ENCODE measurements at places on chromosomes 6 and 20.
A peak's percentile ranks its signal among the peaks of the same experiment; 100 is the strongest.

- DNase-seq = no peak
Observed at GRCh38 chr20:54257071-54257816, 49.4 kb downstream of the PFDN4 start.

DNA sequence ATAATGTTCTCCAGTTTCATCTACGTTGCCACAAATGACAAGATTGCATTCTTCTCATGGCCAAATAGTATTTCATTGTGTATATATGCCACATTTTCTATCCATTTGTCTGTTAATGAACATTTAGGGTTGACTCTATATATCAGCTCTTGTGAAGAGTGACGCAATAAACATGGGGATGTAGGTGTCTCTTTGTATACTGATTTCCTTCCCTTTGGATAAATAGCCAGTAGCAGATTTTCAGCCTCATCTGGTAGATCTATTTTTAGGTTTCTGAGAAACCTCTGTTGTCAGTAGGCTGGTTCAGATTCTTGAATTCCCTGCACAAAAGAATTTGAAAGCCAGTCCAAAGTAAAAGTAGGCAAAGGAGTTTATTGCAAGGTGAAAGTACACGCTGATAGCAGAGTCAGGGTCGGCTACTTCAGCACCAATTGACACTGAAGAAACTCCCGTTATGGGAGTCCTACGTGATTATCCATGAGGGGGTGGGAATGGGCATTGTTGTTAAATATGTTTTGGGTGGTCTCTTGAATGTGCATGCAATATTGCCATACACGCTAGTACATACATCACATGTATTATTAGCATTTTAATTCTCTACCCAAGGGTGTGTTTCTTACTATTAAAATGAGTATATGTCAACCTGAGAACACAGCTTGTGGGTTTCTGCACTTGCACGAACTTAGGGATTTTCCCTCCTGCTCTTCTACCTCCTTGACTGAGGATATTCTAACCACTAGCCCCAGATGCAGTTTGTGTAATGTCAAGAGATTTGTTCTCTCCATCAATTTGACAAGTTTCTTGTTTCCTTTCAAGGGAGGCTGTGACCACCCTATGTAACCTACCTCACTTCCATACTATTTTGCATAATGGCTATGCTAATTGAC is 14.4 kb upstream of the SLC17A2 start:
- no peak for DNase-seq

DNA sequence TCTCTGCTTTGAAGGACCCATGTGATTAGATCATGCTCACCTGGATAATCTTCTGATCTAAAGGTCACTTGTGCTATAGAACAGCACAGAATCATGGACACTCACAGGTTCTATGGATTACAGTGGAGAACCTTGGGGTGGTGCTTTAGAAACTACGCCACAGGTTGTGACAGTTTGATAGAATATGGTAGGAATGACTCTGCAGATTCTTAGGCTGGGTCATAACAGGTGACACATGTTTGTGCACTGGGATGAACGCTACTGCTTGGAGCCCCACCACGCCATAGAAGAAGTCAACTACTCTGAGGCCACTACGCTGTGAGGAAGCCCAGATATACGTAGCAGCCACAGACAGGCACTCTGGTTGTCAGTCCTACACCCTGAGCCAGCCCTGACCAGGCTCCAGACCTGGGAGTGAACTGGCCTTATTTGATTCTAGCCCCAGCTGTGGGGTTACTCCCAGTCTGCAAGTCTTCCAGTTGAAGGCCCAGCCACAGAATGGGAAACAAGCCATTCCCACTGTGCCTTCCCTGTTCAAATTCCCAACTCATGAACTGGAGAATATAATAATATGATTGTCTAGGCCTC is 99.0 kb upstream of the SLC24A3 start:
- DNase-seq = no peak

GRCh38 chr6:3795836-3796718 is 44.6 kb upstream of the PXDC1 start:
- no peak for DNase-seq

GRCh38 chr6:95784869-95785268 is 207.5 kb downstream of the MANEA start:
- no peak for DNase-seq

GRCh38 chr6:41651246-41651961 is 13.1 kb downstream of the MDFI start:
- DNase-seq = no peak

DNA sequence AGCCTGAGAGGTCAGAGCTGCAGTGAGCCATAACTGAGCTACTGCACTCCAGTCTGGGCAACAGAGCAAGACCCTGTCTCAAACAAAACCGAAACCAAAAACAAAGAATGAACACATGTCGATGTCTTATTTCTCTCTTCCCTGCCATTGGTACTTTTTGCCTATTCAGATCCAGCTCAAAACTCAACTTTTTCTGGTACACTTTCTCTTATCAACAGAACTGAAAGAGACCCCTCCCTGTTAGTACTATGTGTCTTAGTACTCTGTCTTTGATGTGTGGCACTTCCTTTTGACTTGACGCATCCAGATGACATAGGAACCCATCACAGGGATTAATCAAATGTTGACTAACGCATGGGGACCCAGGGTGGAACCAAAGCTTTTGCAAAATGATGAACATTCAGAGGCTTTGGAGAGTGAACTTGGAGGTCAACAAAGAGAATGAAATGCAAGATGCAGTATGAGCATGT is 44.8 kb downstream of the AKAP12 start:
- no peak for DNase-seq

DNA sequence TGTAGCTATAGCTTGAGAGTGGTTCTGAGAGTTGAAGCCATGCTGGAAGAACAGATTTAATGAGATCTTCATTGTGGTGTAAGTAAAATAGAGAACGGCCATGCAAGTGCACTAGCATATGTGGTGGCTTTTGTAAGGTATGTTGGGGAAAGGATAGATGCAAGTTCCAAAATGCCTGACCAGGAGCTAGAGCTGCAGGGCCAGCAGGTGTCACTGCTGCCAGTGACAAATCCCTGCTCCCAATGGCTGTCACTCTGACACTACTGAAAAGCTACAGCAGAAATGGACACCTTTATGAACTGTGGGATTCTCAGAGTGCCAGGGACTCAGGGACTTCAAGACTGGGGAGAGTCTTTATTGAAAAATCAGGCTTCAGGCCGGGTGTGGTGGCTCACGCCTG is 23.1 kb upstream of the VIP start:
- no peak for DNase-seq

GRCh38 chr6:111737065-111737521 is 131.4 kb upstream of the TRAF3IP2 start:
- no peak for DNase-seq

- no peak for DNase-seq
Observed at GRCh38 chr20:38829296-38829875, 23.9 kb downstream of the PPP1R16B start.

GRCh38 chr6:144149558-144149893 is 791 bp upstream of the STX11 start:
- no peak for DNase-seq

DNA sequence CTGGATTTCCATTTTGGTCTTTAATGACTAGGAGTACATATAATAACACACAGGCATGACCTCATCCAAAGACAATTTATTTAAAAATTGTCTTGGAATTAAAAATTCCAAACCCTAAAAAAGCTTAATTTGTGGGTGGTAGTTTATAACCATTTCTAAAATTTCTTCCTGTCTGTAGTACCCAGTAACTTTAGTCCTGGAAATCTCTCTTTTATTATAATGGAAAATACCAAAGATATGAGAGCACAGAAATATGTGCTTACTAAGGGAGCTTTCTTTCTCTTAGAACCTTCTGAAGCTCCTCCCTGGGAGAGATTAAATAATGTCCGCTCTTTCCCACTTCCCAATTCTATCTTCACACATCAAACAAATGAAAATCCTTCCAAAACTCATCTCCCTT is 70.5 kb upstream of the PRL start:
- DNase-seq = no peak

DNA sequence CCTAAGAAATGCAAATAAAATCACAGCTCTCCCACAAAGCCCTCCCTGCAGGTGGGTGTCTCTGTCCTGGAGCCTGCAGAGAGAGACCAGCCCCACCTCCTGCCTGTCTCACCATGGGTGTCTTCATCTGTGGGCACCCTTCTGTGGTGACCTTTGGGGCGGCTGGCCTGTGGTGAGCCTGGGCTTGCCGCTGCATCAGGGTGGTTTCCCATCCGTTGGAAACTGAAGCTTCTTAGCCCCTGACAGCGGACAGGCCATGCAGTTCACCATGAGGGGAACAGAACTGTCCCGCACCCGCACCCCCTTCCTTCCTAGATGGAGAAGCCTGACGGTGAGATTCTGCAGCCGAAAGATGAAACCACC is 42.3 kb upstream of the FRMD1 start:
- DNase-seq = peak; percentile 1

DNA sequence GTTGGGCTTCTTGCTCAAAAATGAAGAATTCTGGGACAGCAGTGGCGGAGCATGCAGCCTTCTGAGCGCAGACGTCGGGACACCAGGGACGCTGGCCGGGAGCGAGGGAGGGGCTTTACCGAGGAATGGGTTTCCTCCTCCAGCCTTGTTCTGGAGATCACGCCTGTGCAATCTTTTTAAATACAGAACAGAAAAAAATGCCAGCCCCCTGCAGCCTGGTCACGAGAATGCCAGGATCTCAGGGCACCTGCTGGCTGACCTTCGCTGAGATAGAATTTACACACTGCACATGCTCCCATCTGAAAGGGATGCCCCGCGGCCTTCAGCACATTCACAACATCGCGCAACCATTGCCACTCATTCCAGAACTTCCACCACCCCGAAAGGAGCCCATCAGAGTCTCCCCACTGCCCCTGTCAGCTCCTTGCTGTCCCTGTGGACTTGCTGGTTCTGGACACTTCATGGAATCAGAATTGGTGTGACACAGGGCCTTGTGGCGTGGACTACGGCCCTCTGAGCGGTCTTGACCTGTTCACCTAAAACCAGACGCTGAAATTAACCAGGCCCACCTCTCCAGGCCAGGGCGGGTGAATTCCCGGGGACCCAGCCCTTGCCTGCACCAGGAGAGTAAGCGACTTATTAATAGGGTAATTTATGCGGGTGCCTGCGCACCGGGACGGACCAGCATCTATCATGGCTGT is 20.6 kb upstream of the BHLHE23 start:
- no peak for DNase-seq

DNA sequence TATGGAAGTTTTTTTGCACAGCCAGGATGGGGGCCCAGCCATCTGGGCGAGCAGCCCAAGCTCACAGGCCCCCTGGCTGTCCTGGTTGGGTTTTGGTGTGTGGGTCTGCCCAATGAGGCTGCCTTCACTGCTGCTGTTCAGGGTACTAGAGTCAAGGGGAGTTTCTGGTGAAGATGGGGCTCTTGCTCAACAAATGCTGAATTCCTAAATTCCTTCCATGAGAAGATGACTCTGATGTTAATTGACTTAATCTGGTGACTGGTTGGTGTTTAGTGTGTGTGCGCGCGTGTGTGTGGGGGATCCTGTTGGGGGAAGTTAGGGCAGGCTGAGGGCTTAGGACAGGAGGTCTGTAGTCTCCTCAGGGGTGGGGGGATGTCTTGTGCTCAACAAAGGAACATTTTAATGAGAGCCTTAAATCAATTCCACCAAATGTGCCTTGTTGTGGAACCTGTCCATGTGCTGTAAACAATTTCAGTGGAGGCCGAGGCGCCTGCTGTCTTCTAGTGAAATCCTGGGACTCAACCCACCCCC is 1.9 kb downstream of the PTK7 start:
- DNase-seq = no peak

DNA sequence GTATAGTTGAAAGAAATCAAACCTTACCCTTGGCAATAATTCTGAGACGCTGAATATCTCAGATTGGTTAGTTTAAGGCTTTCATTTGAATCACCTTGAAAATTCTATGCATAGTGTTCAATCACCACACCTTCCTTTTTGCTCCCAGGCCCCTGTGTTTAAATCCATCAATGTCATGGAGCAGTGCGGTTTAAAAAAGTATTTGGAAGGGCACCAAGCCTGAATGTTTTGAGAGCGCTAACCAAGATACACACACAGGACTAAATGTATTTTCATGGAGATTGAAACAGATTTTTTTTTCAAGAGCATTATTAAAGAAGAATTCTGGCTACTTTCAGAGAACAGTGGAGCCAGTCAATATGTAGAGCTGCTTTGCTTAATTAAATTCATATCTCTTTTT is 195.7 kb downstream of the CENPW start:
- DNase-seq = no peak

GRCh38 chr6:90401933-90402830 is 105.5 kb upstream of the BACH2 start:
- DNase-seq = no peak

- DNase-seq = no peak
Observed at GRCh38 chr6:155093430-155093829, 98.3 kb downstream of the TIAM2 start.

DNA sequence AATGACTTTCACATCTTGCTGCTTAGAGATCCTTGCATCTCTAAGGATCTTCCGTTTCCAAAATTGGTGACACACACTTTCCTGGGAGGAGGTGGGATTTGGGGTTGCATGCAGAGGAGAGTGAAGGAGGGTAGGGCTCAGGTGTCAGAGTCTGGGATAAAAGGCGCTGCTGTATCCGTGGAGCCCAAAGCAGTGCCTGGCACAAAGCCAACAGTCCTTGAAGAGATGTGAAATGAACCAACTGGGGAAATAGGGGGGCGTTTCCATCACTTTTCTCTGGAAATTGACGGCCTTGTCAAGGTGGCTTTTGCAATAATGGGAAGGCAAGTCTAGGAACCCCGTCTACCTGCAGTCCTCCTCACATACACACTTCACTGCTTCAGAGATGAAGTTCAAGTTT is 59.5 kb upstream of the NELFCD start:
- DNase-seq = no peak

- no peak for DNase-seq
Observed at GRCh38 chr6:47047097-47047478, 5.0 kb upstream of the ADGRF1 start.

DNA sequence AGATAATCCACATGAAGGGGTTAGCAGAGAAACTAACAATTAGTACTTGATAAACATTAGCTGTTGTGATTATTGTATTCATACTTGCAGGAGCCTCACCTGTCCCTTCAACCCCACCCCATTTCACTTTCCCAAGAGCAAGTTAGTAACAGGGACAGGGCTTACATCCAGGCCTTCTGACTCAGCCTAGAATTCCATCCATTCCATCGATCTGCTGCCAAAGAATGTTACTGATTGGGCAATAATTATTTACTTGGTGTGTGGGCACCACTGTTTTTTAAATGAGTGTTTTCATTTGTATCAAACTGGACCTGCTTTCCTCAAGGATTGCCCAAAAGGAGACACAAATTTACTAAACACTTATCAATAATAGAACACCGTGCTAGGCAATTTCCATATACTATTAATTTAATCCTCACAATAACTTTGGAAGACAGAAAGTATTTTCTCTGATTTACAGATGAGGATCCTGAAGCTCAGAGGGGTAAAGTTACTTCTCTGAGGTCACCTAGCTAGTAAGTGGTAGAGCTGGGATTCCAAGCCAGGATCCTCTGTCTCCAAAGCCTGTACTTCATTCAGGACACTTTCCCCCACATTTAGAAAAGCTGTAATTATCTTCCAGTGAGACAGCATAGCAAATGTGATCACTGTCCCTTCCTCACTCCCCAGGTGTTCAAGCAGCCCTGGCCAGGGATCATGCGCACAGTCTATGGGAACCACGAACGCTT is 32.8 kb downstream of the GSS start:
- DNase-seq = no peak

All from HuH-7.5 (cell line).